ENCODE measurements at places on chromosomes 3 and 15. TPM values are rescaled to one million over a fixed set of nuclear protein-coding genes. Genes with fewer than 3 reads are reported as not detected.

Gene GCSAM
- total RNA-seq = 0.47 TPM

Gene DAPK2
- 36.3 TPM for total RNA-seq

DNA sequence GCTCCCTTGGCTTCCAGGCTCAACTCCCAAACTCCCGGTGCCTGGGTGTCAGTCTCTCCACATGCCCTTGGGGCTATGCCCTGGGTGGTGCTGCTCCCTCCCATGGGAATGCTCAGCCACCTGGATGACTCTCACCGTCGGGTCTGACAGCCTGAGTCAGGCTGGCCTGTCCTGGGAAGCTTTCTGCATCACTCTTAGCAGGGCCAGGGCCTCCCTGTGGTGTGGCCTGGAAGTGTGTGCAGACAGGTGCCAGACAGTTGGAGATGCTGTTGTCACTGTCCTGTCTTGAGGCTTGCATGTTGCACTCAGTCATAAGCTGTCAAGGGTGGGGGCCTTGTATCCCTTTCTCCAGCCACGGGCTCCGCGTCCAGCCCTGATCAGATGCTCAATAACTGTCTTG is 71.7 kb downstream of the GABRG3 start:
- no peak for DNase-seq

GRCh38 chr15:39629906-39630305 is 49.0 kb downstream of the THBS1 start:
- no peak for DNase-seq

- no peak for DNase-seq
Measured at GRCh38 chr3:82413171-82413570, 651.7 kb upstream of the GBE1 start.

- no peak for DNase-seq
Measured at GRCh38 chr3:10470120-10471053, 35.0 kb downstream of the ATP2B2 start.

- DNase-seq = no peak
Measured at GRCh38 chr3:4750306-4750968, 228.8 kb upstream of the BHLHE40 start.

DNA sequence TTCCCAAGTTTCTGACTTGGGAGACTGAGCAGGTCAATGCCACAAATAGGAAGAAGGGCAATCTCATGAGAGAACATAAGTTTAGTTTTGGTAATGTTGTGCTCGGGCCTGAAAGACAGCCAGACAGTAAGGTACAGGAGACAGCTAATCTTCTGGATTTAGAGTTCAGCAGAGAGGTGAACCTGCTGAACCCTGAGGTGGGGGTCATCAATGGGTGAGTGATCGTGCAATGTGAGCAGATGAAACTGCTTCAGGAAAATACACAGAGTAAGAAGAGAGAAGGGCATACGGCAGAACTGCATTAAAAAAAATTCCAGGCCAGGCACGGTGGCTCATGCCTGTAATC is 23.3 kb downstream of the RUBCN start:
- DNase-seq = no peak
